Muscle of leg (tissue), 16 donors: ENCODE measurements at places on chromosomes 6 and 20. TPM values are rescaled to one million over a fixed set of nuclear protein-coding genes. Genes with fewer than 3 reads are reported as not detected.

GRCh38 chr6:157688960-157689599, 134.0 kb upstream of the SNX9 start:
- peaks cover 2% of the 10 kb centered on the region for H3K27me3 ChIP-seq
- H3K27ac ChIP-seq: peak overlapping the region; percentile 73
- no peak overlapping the region for H3K4me3 ChIP-seq
- DNase-seq: peak; percentile 86
- no peaks in the 10 kb centered on the region for H3K36me3 ChIP-seq

SLC22A2 gene
- 0.04 TPM for total RNA-seq

DNA sequence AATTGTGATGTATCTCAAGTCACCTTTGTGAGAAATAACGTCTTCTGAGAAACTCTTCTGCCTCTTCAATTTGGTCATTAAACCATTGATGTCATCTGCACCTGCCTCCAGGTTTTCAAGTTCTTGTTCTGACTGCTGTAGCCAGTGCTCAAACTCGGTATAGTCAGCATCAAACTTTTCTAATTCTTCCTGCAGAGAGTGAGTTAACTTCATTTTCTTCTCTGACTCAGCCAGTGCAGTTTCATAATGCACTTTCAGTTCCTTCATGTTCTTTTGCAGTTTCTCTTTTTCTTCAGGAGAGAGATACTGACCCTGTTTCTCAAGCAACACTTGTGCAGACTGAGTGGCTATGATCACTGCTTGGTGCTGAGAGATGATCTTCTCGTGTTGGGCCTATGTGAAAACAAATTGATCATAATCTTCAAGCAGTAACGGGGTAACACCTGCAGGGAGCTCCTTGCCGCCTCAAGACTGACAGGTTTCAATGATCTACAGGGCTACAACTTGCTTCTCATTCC, 48.8 kb downstream of the DST start:
- peak; percentile 29 for DNase-seq
- peaks cover 29% of the 10 kb centered on the region for H3K36me3 ChIP-seq
- H3K27me3 ChIP-seq: no peaks in the 10 kb centered on the region
- H3K4me1 ChIP-seq: no peaks in the 10 kb centered on the region

DUSP15 gene
- 1.6 TPM for total RNA-seq

SIRPB1 gene
- total RNA-seq: 0.13 TPM

- H3K27me3 ChIP-seq: no peaks in the 10 kb centered on the region
- DNase-seq: peak; percentile 71
- H3K4me3 ChIP-seq: no peak overlapping the region
- no peaks in the 10 kb centered on the region for H3K36me3 ChIP-seq
- H3K4me1 ChIP-seq: peaks cover 4% of the 10 kb centered on the region
These were observed 656.0 kb downstream of the KIF16B start for GRCh38 chr20:15917283-15917682.

SLC22A16 gene
- 0.22 TPM for total RNA-seq

DNA sequence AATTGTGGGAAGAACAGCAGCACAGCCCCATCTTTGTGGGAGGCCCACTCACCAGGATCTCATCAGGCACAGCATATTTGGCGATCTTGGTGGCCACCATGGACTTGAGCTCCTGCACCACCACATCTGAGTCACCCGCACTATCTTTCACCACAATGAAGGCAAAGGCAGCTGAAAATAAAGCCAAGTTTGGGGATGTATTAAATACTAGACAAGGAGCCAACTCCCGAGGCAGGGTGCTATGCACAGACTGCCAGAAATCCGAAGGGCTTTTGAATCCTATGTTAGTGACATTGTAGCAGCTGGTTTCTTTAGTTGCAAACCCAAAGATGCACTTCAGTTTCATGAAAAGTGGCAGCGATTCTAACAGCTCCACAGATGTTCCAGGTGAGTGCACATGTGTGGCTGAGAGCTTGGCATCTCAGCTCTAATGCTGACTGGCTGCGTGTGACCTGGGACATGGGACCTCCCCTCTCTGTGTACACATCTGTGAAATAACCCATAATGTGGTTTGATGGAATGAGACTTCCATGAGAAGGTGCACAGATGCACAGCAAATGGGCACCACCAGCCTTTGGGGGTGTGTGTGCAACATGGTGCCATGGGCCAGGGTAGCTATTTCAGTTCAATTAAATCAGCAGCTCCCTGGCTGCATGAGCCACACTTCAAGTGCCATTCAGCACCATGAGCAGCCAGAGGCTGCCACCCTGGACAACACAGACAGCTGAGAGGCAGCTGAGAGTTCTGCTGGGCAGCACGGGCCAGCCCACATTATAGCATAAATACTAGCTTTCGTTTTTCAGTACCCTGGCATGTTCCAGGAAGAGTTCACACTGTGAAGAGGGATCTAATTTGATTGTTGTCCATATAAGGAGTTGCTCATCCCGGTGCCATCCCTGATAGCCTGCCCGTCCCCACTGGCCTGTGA, 16.9 kb upstream of the APMAP start:
- no peak for DNase-seq
- H3K4me1 ChIP-seq: no peaks in the 10 kb centered on the region
- H3K27ac ChIP-seq: no peak overlapping the region

NOX3 gene
- not detected for total RNA-seq

PDYN gene
- not detected for total RNA-seq

FLRT3 gene
- total RNA-seq: 17.1 TPM

DNA sequence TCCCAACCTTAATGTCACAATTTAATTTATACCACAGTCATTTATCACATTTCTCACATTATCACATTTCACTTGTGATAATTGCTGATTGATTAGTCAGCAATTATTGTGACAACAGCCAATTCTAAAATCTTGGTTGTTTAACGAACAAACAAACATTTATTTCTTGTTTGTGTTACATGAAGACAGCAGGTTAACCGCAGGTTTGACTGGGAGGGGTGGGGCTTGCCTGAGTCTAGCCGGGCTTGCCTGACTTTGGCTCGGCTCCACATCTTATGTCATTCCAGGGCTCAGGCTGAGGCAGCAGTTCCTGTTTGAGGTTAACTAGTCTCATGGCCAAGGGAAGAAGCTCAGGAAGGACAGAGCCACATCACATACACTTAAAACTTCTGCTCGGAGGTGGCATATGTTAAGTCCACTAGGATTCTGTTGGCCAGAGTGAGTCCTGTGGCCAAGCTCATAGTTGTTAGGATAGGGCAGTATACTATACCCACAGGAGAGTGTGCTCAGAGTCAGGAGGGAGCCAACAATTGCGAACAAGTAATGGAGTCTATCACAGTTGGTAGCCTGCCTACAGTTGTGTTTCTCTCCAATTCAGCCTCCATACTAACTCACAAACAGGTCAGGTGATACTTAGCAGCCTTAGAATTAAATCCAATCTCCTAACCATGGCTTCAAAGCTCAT, 90.0 kb upstream of the IFNGR1 start:
- H3K4me1 ChIP-seq: peaks cover 7% of the 10 kb centered on the region
- no peaks in the 10 kb centered on the region for H3K36me3 ChIP-seq
- no peak overlapping the region for H3K4me3 ChIP-seq
- no peaks in the 10 kb centered on the region for H3K27me3 ChIP-seq

DNA sequence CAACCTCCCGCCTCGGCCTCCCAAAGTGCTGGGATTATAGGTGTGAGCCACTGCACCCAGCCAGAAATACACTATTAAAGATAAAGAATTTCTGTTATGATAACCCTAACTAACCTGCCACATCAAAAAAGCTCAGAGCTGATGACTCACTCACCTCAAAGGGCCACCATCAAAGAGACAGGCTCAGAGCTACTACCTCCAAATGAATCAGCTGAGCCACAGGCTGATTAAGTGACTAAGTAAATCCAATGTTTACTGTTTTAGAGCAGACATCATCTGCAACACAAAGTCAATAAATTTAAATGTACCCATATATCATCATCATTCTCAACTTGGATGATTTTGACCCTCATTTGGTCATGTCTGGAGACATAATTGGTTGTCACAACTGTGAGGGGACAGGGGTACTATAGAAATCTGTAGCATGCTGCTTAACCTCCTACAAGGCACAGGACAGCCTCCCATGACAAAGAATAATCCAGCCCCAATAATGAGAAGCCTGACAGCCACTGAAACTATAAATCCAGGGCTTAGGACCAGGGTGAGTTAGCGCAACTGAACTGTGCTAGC, 106.5 kb downstream of the ATP9A start:
- no peaks in the 10 kb centered on the region for H3K27me3 ChIP-seq
- H3K36me3 ChIP-seq: peaks cover 39% of the 10 kb centered on the region
- no peak overlapping the region for H3K27ac ChIP-seq
- no peaks in the 10 kb centered on the region for H3K4me1 ChIP-seq
- no peak for DNase-seq

DNA sequence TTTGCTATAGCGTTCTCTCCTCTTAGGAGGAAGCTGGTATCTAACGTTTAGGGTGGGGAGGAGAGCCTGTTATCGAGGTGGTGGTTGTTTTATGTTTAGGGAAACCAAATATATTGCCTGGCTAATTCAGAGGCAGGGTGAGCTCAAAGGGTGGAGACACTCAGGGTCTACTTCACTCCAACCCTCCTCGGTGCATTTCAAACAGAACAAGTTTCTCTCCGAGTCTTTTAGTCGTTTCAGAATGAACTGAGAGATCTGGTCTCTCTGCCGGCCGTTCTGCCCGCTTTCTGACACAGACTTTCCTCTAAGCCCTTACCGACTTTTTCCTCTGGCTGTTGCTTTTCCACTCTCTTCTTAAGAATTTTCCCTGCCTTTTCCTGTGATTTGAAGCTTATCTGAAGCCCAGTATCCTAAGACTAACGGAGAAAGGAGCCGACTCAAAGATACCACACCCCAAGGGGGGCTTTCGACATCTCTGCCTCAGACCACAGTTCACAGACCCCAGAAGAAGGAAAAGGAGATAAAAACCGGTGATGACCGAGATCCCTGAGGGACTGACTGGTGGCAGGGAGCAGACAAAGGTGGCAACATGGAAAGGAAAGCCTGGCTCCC, 865 bp downstream of the STK38 start:
- H3K27me3 ChIP-seq: no peaks in the 10 kb centered on the region
- H3K4me1 ChIP-seq: peaks cover 3% of the 10 kb centered on the region
- H3K27ac ChIP-seq: peak overlapping the region; percentile 94
- no peaks in the 10 kb centered on the region for H3K36me3 ChIP-seq

- peak overlapping the region; percentile 95 for H3K27ac ChIP-seq
- no peak for DNase-seq
- H3K27me3 ChIP-seq: no peaks in the 10 kb centered on the region
- peak overlapping the region; percentile 82 for H3K4me3 ChIP-seq
These were observed 429 bp downstream of the AMD1 start for GRCh38 chr6:110874880-110875547.

DNA sequence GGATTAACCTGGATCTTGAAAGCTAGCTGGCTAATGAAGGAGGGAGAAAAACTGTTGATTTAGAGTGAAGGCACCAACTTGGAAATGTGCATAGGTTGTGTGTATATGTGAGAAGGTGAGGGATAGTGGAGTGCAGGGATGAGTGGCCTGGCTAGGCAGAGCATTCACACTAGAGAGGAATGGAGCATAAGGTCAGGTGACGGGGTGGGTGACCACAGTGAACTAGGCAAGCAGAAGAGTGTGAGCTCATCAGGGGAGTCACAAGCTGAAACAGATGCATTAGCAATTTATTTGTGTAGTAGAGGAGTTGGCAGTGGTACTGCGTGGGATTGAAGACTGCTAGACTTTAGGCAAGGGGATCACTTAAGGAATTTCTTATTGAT, 10.5 kb downstream of the ANKRD66 start:
- H3K4me3 ChIP-seq: no peak overlapping the region
- no peaks in the 10 kb centered on the region for H3K27me3 ChIP-seq
- DNase-seq: no peak

GRCh38 chr6:143755301-143755744, 77.6 kb downstream of the PHACTR2 start:
- no peak for DNase-seq
- H3K4me1 ChIP-seq: peaks cover 8% of the 10 kb centered on the region
- H3K27me3 ChIP-seq: no peaks in the 10 kb centered on the region
- no peak overlapping the region for H3K27ac ChIP-seq
- peaks cover 25% of the 10 kb centered on the region for H3K36me3 ChIP-seq

CDSN gene
- total RNA-seq: not detected

DNA sequence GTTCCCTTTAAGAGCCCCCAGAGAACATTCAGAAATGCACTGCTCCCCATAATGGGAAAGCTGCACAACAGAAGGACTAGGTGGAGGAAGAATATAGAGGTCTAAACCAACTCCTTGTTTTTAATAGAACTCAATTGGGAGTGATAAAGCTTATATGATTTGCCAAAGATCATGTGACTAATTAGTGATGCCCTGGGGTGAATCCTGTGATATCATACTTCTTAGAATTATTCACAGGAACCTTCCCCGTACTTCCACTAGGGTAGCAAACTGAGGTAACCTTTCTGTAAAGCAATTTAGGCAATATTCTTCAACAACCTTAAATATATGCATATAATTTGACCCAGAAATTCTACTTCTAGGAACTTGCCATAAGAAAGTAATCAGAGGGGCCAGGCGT, 84.4 kb downstream of the TFAP2A start:
- no peaks in the 10 kb centered on the region for H3K4me1 ChIP-seq
- H3K27me3 ChIP-seq: no peaks in the 10 kb centered on the region
- H3K4me3 ChIP-seq: no peak overlapping the region
- no peaks in the 10 kb centered on the region for H3K36me3 ChIP-seq

GRCh38 chr20:1326031-1326930, 2.7 kb downstream of the SDCBP2 start:
- H3K4me3 ChIP-seq: peak overlapping the region; percentile 66
- H3K4me1 ChIP-seq: peaks cover 35% of the 10 kb centered on the region
- peaks cover 5% of the 10 kb centered on the region for H3K36me3 ChIP-seq

- no peaks in the 10 kb centered on the region for H3K27me3 ChIP-seq
- no peaks in the 10 kb centered on the region for H3K36me3 ChIP-seq
- H3K4me1 ChIP-seq: peaks cover 26% of the 10 kb centered on the region
- no peak for DNase-seq
These were observed 75.7 kb downstream of the ARID1B start for GRCh38 chr6:156852858-156853216.

DNA sequence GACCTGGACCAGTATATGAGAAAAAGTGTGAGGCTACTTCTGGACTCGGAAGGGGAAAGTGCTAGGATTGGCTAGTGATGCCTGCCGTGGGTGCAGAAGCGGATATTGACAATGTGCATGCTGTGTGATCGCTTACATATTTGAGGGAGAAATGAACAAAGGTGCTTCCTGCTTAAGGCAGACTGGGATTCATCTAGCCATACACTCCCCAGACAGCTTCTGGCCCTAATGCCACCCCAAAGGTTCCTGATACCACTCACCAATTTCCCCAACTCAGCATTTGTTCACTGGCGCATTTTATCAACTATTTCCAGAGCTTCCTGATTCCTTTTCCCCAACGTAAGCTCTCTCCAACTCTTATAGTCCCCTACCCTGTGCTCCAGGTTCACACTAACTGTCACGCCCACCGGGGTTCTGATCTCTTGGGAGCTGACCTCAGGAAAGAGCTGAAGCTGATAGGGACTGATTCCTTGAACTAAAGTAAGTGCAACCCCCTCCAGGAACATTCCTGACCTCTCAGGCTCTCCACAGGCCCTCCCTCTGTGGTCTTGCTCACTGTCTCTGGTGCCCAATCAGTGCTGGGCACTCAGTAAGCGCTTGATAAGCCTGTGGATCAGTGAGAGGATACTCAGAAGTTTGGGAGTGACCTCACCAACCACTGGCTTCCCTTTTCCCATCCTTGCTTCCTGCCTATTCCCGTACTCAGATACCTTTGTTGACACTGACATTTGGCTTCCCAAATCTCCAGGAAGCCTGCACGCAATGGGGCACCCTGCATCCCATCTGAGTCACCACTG, 73.3 kb downstream of the MRPL14 start:
- DNase-seq: no peak
- peaks cover 77% of the 10 kb centered on the region for H3K4me1 ChIP-seq
- no peak overlapping the region for H3K27ac ChIP-seq
- H3K27me3 ChIP-seq: no peaks in the 10 kb centered on the region
- no peaks in the 10 kb centered on the region for H3K36me3 ChIP-seq
